ENCODE measurements at places on chromosomes 5 and 9.

DNA sequence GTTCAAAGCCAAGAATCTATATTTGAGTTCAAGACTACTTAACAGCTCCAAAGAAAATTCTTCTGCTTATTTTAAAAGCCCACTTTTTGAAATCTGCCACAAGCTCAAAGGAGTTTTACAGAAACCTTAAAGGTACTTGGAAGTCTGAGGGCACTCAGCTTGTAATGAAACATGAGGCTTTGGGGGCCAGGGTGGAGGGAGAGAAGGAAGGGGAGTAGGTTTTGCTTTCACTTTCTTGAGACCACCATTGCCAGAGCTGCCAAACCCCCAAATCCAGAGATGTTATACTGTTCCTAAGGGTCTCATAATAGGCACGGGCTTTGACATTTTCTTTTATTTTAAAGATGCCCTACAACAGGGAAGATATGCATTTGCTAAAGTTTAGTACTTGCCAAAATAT, 42.6 kb upstream of the TNFAIP8 start:
- DNase-seq = no peak

GRCh38 chr5:5932824-5933223, 445.5 kb downstream of the MED10 start:
- no peak for DNase-seq

DNA sequence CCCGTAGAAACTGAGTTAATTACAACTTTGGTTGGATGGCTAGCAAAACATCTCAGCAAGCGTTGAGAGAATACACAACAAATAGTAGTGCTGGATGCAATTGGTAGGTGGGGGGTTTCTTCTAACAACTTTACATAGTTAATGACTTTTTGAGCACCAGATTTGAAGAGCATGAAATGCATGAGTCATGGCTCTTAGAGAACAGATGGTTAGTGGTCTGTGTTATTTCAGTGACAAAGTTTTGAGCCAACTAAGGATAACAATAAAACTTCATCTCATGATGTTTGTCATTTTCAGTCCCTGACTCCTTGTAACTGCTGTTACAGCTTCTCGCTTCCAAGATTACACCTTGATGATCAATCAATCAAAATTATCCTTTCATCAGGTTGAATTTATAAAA, 399.0 kb upstream of the BRINP1 start:
- DNase-seq = no peak

DNA sequence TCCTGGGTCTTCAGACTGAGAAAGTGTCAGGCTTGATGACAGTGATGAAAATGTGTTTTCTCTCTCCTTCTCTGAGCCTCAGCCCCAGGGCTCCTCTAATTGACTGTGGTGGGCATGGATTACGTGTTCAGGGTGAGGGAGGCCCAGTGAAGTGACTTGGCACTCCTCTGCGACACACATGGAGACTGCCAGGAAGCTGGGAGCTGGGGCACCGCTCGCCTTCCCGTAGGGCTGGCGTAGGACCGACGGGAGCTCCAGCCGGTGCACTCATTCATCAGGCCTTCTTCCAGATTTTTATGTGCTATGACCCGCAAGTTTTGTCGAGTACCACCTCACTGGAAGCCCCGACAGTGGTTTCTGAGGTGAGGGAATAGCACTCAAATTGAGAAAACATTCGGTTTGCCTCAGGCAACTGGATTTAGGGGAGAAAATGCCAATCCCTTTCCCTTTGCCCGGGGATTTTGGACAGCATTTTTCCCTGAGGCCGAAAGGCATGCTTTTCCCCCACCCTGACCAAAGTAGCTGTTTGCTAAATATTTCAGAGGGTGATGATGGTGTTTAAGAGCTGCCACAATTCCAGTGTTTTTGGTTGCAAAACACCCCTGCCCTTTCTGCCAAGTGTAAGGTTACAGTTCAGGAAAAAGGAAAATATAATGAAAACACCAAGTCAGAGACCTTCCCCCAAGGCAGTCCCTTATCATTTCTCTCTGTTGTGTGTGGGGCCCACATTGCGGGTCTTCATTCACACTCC, 83.7 kb downstream of the PCSK5 start:
- DNase-seq = no peak

GRCh38 chr5:181184845-181185216, 20.2 kb downstream of the TRIM7 start:
- DNase-seq = no peak

DNA sequence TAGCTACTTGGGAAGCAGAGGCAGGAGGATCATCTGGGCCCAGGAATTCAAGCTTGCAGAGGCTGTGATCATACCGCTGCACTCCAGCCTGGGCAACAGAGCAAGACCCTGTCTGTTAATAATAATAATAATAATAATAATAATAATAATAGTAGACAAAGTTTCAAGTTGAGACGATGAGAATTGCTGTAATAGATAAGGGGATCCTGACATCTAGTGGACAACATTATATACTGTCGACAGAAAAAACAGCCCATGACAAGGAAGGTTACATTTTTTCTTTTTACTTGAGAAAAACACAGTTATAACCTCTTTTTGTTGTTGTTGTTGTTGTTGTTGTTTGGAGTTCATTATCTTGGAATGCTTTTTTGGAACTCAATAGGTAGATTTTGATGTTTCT, 35.3 kb downstream of the NDFIP1 start:
- no peak for DNase-seq

DNA sequence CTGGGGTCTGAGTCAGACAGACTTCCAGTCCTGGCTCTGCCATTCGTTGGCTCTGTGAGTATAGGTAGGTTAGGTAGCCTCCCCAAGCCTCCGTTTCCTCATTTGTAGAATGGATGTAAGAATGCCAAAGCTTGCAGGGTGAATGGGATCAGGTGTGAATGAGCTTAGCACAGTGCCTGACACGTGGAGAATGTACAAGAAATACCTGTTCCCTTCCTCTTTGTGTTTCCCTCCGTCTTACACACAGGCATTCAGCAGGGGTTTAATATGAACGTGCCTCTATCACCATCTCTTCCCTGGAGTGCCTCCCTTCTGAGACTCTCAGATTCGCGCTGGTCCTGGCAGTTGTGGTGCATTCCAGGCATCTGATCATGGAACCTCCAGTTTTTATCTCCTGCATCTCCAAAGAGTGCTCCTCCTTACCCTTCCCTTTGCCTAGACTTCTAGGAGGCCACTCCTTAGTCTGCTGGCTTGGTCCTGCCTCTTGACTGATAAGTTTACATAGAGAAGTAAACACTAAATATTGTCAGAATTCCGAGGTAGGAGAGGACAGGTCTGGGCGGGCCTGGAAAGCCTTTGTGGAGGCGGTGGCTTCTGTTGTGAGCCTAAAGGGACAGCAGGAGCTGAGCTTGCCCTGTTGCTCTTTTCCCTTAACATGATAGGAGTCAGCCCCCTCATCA, 199.4 kb downstream of the AOPEP start:
- DNase-seq = no peak

- DNase-seq = no peak
Measured at GRCh38 chr5:115666023-115666422, 40.2 kb upstream of the TMED7 start.

DNA sequence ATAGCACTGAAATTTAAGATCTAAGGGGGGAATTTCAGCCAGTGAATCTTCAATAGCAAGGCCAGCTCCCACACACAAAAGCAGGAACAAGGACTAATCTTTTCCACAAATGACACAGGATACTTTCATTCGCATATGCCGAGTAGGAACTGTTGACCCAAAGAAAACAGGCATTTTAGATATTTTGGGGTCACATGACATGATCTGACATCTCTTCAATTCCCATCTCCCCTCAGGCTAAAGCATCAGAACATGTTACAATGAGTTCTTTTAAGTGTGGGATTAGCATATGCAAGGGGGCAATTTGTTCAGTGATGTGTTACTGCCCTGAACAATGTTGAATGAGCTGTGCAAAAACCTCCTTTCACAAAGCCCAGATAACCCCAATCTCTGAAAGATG, 68.2 kb downstream of the TLE1 start:
- DNase-seq = no peak

DNA sequence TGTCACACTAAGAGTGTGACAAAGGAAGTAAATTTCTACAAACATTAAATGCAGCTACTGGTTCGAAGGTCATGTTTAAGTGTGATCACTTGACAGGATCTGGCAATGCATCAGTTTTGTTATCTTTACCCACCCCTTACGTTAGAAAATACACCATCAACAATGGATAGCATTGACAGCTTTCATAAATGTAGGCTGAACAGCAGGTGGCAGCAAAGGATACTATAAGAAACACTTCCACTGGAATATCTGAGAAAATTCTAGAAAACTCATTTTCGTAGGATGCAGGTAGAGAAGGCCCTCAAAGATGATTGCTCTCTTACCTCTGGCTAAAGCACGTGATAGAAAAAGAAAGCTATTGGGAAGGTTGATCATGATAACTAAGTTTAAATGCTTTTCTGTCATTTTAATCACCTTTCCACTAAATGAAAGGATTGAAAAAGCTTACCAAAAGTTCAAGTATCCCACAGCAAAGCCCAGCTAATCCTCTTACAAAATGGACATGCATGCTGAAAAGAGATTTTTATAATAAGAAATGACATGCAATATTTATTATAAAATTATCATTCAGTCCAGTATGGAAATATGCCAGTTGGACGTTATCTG, 292.5 kb downstream of the PARP8 start:
- DNase-seq = no peak

- DNase-seq = no peak
Measured at GRCh38 chr5:164951570-164951969, 1446.2 kb downstream of the MAT2B start.

DNA sequence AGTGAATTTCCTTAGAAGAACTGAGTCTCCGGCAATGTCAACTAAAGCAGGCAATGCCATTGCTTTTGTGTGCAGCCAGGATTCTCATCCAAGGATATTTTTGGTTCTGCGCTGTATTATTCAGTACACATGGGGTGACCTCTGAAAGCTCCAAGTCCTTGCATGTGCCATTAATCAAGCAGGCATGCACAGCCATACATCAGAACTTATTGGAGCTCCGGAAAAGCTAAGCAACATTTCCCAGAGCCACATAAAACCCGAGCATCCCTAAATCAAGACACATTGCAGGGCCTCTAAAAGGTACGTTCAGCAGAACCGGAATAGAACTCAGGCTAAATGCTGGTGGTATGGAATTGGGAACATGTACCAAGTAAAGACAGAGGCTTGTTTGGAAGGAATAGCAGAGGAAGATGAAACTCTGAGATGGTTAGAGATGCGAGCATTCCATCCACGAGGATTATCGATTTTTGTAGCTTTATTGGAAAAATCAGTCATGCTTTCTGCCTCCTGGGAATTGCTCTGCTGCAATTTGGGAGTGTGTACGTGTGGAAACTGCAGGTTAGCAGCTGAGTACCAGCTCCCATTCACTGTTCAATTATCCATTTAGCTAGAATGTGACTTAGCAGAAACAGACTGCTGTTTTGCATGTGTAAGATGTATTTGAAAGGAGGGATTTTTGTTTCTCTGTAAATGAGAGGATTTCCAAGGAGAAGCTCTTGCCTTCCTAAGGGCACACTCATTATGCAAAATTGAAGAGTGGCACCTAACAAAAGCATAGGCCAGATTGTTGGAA, 143.7 kb upstream of the WWC1 start:
- no peak for DNase-seq

DNA sequence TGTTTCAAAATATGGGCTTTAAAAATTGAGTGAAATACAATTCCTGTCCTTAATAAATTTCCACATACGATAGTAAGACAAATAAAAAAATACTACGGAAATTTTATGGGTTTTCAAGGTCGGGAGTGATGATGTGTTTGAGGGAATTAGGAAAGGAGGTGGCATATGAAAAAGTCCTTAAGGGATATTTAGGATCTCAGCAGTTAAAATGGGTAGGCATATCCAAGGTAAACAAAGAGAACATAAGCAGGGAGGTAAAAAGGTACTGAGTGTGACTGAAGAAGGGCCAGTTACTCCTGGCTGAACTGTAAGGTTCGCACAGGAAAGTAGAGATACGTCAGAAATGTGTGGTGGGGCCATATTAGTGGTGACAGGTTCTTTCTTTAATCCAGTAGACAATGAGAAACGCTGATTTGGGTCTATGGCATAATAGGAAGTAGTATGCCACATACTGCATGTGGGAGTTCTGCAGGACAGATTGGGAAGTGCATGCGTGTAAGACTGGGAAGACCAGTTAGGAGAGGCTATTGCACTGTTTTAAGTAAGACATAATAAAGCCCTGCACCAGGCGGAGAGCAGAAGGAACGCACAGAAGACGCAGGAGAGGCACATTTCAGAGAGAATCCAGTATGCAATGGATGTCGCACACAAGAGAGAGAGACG, 937 bp upstream of the HMGCR start:
- peak; percentile 2 for DNase-seq

DNA sequence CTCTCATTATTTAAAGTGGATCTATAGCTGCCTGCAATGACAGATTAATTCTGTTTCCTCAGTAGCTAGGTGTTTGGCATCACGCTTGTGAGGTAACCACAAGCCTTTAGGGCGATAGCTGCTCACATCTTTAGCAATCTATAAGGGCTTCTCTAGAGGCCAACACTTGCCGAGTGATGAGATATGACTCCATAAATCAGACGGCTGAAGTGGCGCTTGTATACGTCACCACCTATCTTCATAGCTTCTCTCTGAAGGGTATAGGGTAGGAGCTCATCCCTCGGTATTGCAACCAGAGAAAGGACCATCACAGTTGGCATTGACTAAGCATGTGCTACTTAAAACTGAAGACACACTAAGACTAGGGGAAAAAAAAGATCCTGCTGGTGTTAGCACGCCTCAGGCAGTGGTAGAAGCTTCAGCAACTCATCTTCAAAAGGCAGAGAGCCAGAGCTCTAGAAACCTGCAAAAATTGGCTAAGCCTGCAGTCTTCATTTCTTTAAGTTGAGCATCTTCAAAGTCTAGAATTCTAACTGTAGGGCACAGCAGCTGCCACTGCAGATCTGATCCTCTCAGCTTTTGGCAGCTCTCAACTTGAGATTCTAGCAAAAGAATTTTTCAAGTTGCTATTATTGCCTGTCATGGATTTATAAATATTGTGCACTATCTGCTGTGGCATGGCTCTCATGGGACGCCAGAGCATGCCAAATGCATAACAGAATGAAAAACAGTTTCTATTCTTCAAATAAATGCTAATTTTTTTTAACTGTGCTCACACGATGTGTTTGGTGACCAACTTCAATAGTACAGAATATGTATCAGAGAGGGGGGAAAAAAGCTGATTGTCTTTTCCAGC, 37.5 kb downstream of the PSMB7 start:
- no peak for DNase-seq

DNA sequence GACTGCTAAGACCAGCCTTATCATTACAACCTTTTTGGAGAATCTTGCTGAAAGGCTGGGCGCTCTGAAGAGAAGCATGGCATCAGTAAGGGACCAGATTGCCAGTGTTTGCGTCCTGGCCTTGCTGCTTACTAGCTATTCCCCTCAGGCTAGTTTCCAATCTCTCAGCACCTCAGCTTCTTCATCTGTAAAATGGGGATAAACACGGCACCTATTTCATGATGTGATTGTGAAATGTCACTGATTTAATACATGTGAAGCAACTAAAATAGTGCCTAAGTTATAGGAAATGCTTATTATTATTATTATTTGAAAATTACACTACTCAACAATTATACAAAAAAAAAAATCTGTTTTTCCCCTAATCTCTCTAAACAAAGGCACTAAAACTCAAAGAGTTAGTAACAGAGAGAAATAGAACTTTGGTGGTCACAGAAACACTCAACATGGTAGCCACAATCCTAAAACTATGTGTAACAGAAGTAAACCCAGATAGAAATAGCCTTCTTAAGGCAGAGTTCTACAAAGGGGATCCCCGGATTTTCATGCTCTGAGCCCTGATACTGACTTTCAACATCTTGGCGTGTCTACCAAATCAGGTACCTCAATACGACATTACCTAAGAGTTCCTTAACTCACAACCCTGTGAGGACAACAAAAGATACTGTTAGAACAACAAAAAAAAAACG, 62.0 kb downstream of the ENC1 start:
- DNase-seq = no peak
